Epithelial cell of prostate (primary cell): ENCODE measurements at places on chromosomes 11 and 22.
A peak's percentile ranks its signal among the peaks of the same experiment; 100 is the strongest.

DNA sequence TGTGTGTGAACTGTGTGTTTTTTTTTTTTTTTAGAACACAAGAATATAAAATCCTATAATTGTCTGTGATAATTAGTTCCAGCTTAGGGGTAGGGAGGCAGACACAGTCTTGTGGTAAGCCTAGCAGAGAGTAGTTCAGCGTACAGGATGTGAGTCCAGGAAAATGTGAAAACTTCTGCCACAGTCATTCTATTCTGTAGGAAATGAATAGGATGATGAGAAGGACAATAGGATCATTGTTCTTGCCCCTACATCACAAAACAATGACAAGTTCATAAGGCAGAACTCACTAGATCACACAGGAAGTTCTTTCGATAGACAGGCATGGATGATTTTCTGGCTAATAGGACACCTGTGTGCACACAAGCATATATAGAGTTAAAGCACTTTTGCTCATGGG, 132.2 kb downstream of the NAV2 start:
- DNase-seq = no peak

DNA sequence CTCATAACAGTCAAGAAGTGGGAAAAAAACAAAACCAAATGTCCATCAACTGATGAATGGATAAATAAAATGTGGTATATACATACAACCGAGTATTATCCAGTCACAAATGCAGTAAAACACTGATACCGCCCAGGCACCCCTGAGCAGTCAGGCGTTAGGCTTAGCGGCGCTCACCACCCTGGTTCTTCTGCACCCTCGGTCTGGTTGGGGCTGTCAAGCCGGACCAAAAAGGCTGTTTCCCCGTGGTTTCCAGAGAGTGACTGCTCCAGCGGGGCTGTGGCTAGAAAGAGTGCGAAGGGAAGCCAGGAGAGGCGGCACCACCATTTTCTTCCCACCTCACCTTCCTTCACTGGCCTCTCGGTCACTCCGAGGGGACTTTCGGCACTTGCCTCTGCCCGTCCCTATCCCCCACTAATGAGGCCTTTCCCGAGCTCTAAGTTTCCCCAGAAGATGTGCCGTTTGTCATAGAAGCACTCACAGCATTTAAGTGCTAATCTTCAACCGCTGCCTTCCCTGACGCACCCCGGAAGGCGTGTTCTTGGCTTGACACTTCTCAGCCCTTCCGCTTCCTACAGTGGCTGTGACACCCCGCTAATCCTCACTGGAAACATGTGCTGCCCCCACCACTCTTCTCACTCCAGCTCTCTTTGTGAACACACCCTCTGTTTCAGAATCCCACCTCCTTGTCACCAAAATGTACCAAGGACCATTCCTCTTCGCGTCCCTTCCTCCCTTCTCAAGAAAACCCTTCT, 42.4 kb downstream of the FCHSD2 start:
- no peak for DNase-seq

DNA sequence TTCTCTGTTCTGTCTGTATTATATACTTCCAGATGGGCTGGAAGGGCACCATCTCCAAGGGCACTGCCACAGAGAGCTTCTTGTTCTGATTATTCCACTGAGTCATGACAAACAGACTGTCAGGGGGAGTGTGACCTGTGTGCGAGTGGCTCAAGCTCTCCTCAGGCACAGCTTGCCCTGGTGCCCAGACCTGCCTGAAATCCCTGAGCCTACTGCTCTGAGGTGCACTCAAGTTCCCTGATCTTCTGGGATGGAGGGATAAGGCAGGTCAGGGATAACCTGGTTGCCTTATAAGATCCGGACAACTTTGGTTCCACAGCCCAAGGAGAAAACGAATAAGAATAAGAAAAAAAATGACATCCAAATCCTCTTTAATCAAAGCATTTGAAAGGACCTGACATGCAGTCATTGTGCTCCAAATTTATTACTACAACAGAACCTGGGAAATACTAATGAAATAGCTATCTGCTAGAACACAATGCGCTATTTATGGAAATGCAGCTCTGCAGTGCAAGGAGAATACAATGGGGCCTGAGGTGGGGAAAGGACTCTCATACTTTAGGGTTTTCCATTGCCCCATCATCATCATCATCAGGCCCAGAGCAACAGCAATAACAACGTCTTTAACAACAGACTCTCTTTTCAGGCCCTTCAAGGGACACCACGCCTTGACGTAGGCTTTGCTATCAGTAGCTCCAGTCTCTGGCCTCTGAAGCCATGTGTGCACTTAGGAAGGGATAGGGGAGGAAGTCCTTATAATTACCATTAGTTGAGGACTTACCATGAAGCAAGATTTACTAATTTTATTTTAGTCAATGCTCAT, 217.1 kb upstream of the KIRREL3 start:
- no peak for DNase-seq

DNA sequence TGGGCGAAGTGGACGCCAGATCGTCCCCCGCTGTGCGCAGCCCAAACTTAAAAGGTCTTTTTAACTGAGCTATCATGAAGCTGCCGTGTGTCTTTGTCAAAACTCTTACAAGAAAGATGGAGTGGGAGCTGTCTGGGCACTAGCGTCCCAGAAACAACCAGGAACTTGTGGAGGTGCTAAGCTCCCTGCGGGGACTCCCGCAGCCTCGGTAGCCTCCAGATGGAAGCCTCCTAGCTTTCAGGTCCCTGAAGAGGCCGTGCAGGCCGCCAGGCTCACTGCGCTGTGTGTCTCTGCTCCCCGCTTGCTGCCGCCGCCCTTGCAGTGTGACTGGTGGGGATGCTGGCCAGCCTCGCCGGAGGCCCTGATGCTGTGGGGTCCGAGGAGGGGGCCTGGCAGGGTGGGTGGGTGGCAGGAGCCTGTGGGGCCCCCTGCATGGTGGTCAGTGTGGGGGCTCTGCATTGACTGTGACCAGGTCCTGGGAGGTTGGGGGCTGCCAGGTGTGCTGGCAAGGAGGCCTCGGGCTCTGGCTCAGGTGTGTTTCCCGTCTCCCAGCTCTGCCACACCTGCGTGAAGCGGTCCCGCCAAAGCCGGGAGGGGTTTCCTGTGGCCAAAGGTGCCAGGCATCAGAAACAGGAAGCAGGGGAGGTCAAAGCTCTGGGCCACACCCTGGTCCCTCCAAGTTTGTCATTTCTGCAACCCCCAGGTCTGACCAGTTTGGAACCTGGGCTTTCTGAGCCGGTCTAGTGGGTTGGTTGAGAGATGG, 1.2 kb downstream of the TRABD start:
- DNase-seq = no peak

- no peak for DNase-seq
These were observed 4.7 kb upstream of the GRK2 start for GRCh38 chr11:67261640-67261945.

DNA sequence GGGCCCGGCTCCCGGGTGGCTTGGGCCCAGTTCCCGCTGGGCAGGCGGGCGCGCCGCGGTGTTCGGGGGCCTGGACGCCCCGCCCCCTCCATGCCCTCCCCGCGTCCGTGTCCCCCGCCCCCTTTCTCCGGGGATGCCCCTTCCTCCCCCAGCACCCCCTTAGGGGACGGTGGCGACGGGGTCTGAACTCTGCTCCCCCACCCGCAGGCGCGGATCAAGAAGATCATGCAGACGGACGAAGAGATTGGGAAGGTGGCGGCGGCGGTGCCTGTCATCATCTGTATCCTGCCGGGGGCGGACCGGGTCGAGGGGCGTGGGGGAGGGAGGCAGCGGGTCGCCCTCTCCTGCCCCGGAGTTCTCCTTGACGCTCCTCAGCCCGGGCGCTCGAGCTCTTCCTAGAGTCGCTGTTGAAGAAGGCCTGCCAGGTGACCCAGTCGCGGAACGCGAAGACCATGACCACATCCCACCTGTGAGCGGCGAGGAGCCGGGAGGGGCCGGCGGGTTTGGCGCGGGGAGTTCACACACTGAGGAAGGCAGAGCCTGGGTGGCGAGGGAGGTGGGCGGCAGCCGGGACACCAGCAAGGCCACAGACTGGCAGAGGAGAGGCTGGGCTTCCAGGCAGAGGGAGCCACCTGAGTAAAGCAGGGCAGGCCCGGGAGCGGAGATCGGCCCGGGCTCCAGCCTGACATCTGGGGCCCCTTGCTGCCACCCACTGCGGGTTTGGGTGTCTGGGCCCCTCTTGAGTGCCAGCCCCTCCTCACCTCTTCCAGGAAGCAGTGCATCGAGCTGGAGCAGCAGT, 546 bp downstream of the DRAP1 start:
- DNase-seq = no peak

- no peak for DNase-seq
These were observed 12.8 kb downstream of the CAPN1 start for GRCh38 chr11:65194564-65194963.

DNA sequence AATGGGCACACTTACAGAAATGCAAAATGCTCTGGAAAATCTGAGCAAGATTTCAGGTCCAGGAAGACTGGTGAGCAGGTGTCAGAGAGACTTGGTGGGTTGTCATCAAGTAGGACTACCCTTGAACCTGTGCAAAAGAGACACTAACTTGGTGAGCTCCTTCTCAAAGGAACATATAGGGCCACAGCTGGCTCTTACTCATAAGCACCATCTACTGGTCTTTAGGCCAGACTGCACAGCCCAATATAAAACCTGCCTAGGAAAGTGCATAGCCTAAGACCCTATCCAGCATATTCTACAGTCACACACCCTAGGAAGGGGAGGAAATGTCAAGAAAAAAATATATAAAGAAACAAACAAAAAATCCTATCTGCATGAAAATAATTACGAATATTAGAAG, 18.2 kb upstream of the OR10W1 start:
- peak; percentile 12 for DNase-seq

GRCh38 chr11:21630934-21631478, 561.9 kb upstream of the ANO5 start:
- no peak for DNase-seq

DNA sequence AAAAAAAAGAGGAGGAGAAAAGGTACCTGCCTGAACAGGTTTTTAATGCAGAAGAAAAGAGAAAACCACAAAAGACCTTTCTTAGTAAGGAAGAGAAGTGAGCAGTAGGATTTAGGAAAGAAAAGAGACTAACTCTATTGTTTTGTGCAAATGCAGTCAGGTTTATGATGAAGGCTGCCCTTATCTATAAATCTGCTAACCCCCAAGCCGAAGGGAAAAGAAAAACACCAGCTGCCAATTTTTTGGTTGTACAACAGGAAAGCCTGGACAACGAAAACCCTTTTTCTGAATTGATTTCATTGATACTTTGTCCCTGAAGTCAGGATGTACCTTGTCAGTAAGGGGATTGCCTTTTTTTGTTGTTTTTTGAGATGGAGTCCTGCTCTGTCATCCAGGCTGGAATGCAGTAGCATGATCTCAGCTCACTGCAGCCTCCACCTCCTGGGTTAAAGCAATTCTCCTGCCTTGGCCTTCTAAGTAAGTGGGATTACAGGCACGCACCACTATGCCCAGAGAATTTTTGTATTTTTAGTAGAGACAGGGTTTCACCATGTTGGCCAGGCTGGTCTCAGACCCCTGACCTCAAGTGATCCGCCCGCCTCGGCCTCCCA, 21.2 kb downstream of the POLD4 start:
- DNase-seq = no peak

- no peak for DNase-seq
These were observed 50.9 kb upstream of the WNT11 start for GRCh38 chr11:76257074-76257719.

DNA sequence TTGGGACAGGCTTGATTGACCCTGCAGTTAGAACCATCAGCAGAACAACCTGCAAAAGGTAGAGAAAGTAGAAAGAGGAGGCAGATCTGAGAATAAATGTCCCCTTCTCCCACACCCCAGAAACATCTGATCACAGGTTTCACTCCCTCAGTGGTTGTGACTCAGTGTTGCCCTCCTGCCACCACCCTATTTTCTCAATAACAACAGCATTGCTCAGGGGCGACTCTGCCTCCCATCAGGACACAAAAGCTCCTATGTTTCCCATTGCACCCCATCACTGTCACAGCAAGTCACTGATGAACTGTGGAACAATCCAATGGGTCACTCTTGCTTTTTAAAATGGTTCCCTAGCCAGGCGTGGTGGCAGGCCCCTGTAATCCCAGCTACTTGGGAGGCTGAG, 110.2 kb downstream of the RASSF10 start:
- no peak for DNase-seq

- no peak for DNase-seq
These were observed 11.5 kb downstream of the PKNOX2 start for GRCh38 chr11:125175896-125176575.

- no peak for DNase-seq
These were observed 86.0 kb upstream of the GRIK4 start for GRCh38 chr11:120425527-120425926.

GRCh38 chr11:12938590-12939247, 70.4 kb upstream of the RASSF10 start:
- DNase-seq = no peak

DNA sequence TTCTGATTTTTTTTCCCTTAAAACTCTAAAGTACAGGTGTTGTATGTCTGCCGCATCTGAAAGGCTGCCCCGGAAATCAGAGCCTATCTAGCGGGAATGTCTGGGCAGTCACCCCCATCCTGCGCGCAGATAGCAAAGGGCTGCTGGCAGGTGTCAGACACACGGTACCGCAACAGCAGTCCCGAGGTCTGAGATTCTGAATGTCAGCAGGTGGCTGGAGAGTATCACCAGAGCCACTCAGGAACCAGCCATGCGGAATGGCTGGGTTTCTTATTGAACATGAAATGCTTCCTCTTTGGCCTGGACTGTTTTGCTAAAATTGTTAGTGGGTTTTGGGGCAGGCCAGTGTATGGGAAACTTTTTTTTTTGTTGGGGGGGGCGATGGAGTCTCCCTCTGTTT, 53.3 kb downstream of the CERK start:
- no peak for DNase-seq

- DNase-seq = no peak
These were observed 34.0 kb downstream of the SLCO2B1 start for GRCh38 chr11:75184757-75185425.

- no peak for DNase-seq
These were observed 29.9 kb downstream of the ARVCF start for GRCh38 chr22:19986410-19987341.

GRCh38 chr11:12110201-12110713, at the start of gene MICAL2:
Gene MICAL2 (plus strand): TSS chr11:12110590. CDS start chr11:12162156, 51,566 bp downstream.
- DNase-seq = peak; percentile 40
